ENCODE measurements at places on chromosomes 6 and 20.

DNA sequence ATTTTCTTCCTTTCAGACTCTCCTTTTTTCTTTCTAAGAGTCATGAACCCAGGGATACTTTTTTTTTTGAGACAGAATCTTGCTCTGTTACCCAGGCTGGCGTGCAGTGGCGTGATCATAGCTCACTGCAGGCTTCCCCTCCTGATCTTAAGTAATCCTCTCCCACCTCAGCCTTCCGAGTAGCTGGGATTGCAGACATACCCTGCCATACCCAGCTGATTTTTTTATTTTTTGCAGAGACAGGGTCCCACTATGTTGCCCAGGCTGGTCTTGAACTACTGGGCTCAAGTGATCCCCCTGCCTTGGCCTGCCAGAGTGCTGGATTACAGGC, 32.8 kb upstream of the IER3 start:
- no peak for DNase-seq

DNA sequence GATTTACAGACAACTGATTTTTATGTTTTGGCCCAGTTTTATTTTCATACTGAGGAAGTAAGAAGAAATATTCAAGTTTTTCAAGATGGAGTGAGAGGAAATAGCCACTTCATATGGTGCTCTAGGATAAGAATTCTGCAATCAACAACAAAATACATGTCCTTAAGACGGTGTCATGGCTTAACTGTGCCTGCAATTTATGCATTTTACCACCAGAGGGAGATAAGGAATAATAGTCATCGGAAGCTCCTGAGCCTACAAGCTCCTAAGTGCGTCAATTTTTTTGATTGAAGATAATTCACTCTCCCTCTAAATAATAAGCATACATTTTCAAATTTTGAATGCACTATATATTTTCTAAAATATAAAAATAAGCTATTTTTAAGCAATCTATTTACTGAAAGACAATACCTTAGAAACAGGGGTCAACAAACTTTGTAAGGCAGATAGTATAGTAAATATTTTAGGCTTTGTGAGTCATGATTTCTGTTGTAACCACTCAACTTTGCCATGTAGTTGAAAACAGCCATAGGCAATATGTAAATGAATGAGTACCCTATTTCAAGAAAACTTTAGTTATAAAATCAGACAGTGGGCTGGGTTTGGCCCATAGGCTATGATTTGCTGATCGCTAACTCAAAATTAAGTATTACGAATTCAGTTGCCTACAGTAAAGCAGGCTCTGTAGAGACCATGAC, 230.9 kb upstream of the DTNBP1 start:
- no peak for DNase-seq

- DNase-seq = no peak
These were observed 182.0 kb upstream of the MYLIP start for GRCh38 chr6:15946701-15947385.

GRCh38 chr20:35006531-35006971, 50.9 kb downstream of the MYH7B start:
- DNase-seq = no peak

- no peak for DNase-seq
These were observed 103.1 kb downstream of the TNFRSF21 start for GRCh38 chr6:47206626-47207025.

DNA sequence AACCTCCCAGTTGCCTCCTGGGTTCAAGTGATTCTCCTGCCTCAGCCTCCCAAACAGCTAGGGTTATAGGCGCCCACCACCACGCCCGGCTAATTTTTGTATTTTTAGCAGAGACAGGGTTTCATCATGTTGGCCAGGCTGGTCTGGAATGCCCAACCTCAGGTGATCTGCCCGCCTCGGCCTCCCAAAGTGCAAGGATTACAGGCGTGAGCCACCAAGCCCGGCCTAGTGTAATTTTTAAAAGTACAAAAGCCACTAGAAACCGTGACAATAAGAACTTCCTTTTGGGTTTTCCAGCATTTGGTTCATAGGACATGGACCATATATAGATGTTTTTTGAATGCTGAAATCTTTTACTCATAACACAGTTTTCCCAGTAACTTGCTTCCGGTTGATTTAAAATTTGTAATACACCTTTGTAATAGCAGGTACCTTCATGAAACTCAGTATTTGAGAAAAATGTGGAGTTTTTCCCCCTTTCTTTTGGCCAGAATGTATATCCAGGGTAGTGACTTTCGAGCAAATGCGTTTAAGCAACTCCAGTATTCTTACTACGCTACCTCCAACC, 467 bp downstream of the PXT1 start:
- DNase-seq = no peak

DNA sequence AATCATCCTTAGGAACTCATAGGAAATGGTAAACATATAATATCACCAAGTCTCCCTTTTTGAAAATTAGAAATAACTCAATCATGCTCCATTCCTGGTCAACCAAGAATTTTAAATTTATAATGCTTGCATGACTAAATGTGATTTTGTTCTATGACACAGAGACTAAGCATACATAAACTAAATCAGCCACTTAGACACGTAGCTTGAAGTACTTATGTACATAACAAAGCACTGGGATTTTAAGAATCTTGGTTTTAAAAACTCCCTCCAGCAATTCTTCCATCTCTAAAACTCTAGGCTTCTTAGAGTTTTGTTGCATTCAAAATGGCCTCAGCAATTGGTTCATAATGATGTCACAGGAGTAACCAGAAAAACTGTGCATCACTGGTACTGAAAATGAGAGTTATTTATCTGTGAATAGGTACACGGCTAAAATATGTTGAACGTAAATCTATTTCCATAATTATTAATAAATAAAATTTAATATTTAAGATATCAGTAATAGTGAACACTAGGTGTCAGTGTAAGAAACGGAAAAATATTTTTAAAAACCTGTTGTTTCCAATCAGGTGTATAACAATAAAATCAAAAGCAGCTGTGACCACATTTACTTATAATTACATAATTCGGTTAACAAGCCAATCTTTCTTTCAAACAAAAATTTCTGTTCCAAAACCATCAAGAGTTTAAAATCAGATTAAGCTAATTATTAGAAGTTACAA, 241.6 kb upstream of the RUNX2 start:
- no peak for DNase-seq

- no peak for DNase-seq
These were observed 9.8 kb upstream of the DEF6 start for GRCh38 chr6:35287671-35288396.

DNA sequence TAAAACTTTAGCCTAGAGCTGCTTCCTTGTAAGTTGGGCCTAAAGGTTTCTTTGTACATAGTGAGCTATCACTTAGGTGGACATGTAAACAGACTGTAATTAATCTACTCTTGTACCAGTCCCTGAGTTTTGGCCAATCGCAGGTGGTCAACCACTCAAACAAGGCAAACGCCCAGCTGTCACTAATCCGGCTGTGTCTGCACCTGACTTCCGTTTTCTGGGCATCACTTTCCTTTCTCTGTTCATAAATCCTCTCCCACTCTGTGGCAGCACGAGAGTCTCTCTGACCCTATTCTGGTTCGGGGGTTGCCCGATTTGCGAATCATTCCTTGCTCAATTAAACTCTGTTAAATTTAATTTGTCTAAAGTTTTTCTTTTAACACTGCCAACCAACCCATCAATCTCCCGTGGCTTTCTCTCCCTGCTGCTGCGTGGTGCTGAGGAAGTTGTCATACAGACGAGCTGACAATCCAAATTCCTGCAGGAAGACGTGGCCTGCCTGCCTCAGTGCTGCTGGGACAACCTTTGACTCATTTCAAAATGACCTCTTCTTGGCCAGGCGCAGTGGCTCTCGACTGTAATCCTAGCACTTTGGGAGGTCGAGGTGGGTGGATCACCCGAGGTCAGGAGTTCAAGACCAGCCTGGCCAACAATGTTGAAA, 206.3 kb downstream of the QKI start:
- no peak for DNase-seq

DNA sequence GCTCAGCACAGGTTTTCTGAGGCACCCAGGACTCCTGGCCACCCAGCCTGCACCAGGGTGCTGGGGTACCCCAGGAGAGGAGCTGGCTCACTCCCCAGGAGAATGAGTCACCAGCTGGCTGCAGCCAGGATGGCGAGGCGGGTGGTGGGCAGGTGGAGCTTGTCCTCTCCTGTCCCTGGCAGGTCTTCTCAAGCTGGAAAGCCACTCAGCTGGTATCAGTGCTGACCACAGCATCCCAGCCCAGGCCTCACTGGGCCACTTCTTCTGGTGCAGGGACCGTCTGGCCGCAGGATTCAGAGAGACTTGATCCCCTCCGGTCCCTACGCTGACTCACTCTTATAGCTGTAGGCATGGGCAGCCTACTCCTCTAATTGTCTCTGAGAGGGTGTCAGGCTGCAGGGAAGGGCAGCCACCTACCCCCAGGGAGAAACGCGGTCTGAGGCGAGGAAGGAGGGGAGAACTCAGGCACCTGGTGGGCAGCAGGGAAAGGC, 22.2 kb downstream of the TFEB start:
- no peak for DNase-seq

- DNase-seq = no peak
These were observed 168.1 kb downstream of the CDKAL1 start for GRCh38 chr6:20702366-20702765.

GRCh38 chr6:161094955-161095354, 103.4 kb downstream of the MAP3K4 start:
- DNase-seq = no peak

DNA sequence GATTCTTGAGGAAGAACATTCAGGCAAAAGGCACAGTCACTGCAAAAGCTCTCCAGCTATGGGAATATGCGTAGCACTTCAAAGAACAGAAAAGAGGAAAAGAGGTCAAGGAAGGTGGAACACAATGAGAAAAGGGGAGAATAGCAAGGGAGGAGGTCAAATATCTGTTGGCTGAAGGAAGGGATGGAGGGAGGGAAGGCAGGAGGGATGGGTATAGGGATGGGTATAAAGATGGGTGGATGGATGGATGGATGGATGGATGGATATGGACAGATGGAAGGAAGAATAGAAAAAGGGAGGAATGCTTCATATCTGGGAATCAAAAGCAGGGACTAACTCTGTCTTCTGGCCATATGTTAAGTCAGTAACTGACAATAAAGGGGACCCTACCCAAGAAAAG, 164.2 kb upstream of the TOP1 start:
- DNase-seq = no peak

- DNase-seq = no peak
These were observed 165.0 kb upstream of the RNF24 start for GRCh38 chr20:4180356-4180755.

DNA sequence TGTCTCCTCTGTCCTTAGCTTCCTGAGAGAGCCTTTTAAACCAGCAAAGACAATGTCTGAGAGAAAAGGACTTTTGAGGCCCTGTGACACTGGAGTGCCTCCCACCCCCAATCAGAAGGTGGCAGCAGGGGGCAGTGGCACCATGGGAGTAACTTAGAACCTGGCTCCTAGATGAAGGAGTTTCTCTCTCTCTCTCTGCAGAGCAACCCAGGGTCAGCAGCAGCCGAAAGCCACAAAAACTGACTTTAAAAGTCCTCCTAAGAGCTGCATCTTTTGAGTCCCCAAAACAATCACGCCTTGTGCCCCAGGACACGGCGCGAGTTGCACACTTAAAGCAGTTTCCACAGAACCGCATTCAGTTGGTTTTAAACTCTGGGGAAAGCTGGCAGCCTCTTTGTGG, 5.3 kb upstream of the TCP11 start:
- DNase-seq = no peak

GRCh38 chr6:26553635-26554446, 15.7 kb downstream of the HMGN4 start:
- peak; percentile 61 for DNase-seq
